CD14-positive monocyte (primary cell): ENCODE measurements at places on chromosomes 2 and 18. TPM values are rescaled to one million over a fixed set of nuclear protein-coding genes. Genes with fewer than 3 reads are reported as not detected.

DNA sequence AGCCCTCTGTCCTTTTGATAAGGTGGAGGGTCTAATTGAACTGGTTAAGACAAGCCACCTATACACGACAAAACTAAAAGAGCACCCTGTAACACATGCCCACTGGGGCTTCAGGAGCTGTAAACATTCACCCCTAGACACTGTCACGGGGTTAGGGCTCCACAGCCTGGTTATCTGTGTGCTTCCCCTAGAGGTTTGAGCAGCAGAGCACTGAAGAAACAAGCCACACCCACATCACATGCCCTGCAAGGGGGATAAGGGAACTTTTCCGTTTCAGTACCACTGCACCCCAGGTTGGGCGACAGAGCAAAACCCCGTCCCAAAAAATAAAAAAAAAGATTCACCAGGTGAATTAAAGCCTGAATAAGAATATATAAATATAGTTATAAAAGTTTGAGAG, 913.7 kb upstream of the ACVR2A start:
- DNase-seq, result no peak
- H3K4me3 ChIP-seq, result no peak overlapping the region
- H3K27me3 ChIP-seq, result no peaks in the 10 kb centered on the region
- H3K4me1 ChIP-seq, result no peaks in the 10 kb centered on the region

GRCh38 chr2:119682578-119682977, 3.6 kb downstream of the TMEM177 start:
- H3K27me3 ChIP-seq, result no peaks in the 10 kb centered on the region
- no peak for DNase-seq
- H3K4me3 ChIP-seq, result no peak overlapping the region
- peaks cover 17% of the 10 kb centered on the region for H3K4me1 ChIP-seq
- peaks cover 6% of the 10 kb centered on the region for H3K36me3 ChIP-seq

- no peak overlapping the region for H3K27ac ChIP-seq
- no peaks in the 10 kb centered on the region for H3K4me1 ChIP-seq
- no peaks in the 10 kb centered on the region for H3K27me3 ChIP-seq
- no peaks in the 10 kb centered on the region for H3K36me3 ChIP-seq
Measured at GRCh38 chr2:23550553-23550952, 165.6 kb downstream of the KLHL29 start.

GRCh38 chr2:57160976-57161375, 885.6 kb upstream of the VRK2 start:
- no peaks in the 10 kb centered on the region for H3K36me3 ChIP-seq
- H3K27me3 ChIP-seq, result no peaks in the 10 kb centered on the region
- no peak overlapping the region for H3K27ac ChIP-seq
- no peak for DNase-seq
- H3K4me3 ChIP-seq, result no peak overlapping the region

GRCh38 chr2:10773821-10774341, 38.7 kb downstream of the PDIA6 start:
- no peak for DNase-seq
- H3K27me3 ChIP-seq, result no peaks in the 10 kb centered on the region
- H3K4me3 ChIP-seq, result no peak overlapping the region

GRCh38 chr18:58861861-58862301, 2.8 kb upstream of the ZNF532 start:
- peaks cover 26% of the 10 kb centered on the region for H3K27me3 ChIP-seq
- H3K36me3 ChIP-seq, result no peaks in the 10 kb centered on the region
- no peak overlapping the region for H3K27ac ChIP-seq
- DNase-seq, result no peak
- no peak overlapping the region for H3K4me3 ChIP-seq

DNA sequence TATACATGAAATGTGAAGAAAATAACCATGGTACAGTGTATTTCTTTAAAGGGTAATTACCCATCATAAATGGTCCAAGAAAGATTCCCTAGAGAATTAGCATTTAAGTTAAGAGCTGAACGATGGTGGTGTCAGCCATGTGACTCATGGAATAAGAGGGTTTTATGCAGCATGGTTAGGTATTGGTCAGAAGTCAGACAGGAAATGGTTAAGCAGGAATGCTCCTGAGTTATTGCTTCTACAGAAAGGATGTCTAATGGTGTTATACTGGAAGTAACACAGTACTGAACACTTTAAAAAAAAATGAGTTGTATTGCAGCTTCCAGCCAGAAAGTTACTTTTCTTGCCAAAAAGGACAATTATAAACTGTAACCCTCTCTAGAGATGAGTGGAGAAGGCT, 72.7 kb upstream of the UBE2E3 start:
- no peak overlapping the region for H3K27ac ChIP-seq
- H3K27me3 ChIP-seq, result no peaks in the 10 kb centered on the region

- H3K4me1 ChIP-seq, result no peaks in the 10 kb centered on the region
- no peaks in the 10 kb centered on the region for H3K36me3 ChIP-seq
- no peak overlapping the region for H3K4me3 ChIP-seq
- H3K27me3 ChIP-seq, result no peaks in the 10 kb centered on the region
- H3K27ac ChIP-seq, result no peak overlapping the region
Measured at GRCh38 chr2:220504938-220505503, 877.6 kb downstream of the SLC4A3 start.

GRCh38 chr18:54090856-54091255, 133.6 kb downstream of the MBD2 start:
- H3K27me3 ChIP-seq, result peaks cover 25% of the 10 kb centered on the region
- DNase-seq, result no peak
- no peak overlapping the region for H3K27ac ChIP-seq
- H3K36me3 ChIP-seq, result no peaks in the 10 kb centered on the region

GRCh38 chr18:76429262-76430126, 65.5 kb downstream of the ZNF516 start:
- DNase-seq, result no peak
- H3K36me3 ChIP-seq, result peaks cover 27% of the 10 kb centered on the region
- H3K27ac ChIP-seq, result no peak overlapping the region
- peaks cover 5% of the 10 kb centered on the region for H3K4me1 ChIP-seq
- H3K4me3 ChIP-seq, result no peak overlapping the region
- H3K27me3 ChIP-seq, result no peaks in the 10 kb centered on the region

DNA sequence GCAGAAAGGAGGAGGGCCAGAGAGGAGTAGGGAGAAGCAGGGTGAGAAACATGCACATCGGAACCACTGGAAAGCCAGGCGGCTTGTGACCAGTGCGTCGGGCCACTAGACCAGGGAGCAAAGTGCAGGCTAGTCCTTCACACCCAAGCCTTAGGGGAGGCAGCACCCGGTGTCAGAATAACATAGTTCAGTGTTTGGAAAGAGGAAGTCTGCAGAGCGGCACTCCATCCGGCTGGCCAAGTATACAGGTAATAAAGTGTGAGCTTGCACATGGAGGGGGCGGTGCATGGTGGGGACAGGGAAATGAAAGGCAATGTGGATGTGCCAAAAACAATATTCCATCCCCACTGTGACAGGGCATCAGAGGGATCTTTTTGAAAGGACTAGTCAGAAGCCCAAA, 69.7 kb downstream of the ZNF521 start:
- no peaks in the 10 kb centered on the region for H3K27me3 ChIP-seq
- H3K36me3 ChIP-seq, result no peaks in the 10 kb centered on the region
- H3K4me3 ChIP-seq, result no peak overlapping the region
- peaks cover 11% of the 10 kb centered on the region for H3K4me1 ChIP-seq

DNA sequence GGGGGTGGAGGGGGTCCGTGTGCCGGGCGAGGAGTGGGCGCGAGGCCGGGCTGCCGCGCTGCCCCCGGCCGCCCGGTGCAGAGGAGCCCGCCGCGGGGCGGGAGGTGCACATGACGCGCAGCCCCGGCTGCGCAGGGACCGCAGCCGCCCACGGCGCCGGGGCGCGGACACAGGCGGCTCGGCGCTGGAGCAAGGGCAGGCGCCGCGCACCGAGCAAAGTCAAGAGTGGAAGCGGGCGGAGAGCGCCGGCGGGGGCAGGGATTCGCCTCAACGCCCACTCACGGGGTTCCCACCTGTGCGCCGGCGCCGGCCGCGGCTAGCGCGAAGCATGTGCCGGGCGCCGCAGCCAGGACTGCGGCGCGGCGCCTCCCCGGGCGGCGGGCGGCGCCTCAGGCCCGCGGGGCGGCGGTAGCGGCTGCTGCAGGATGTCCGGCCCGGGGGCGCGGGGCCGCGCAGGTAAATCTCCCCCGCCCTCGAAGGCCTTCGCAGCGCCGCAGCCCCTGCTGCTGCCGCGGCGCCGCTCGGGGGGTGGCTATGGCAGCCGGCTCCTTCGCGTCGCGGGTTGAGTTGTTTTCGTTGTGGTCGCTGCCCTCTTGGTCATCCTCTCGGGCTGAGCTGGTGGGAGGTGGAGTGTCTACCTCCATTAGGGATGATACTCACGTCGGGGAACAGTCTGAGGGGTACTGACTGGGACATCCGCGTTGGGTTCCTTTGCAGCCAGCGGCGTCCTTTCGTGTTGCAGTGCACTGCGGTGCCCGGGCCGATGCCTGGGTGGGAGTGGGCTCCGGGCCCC, 216.3 kb upstream of the DTNA start:
- peaks cover 53% of the 10 kb centered on the region for H3K27me3 ChIP-seq
- H3K4me1 ChIP-seq, result peaks cover 12% of the 10 kb centered on the region
- H3K27ac ChIP-seq, result no peak overlapping the region
- H3K4me3 ChIP-seq, result peak overlapping the region; percentile 26

DNA sequence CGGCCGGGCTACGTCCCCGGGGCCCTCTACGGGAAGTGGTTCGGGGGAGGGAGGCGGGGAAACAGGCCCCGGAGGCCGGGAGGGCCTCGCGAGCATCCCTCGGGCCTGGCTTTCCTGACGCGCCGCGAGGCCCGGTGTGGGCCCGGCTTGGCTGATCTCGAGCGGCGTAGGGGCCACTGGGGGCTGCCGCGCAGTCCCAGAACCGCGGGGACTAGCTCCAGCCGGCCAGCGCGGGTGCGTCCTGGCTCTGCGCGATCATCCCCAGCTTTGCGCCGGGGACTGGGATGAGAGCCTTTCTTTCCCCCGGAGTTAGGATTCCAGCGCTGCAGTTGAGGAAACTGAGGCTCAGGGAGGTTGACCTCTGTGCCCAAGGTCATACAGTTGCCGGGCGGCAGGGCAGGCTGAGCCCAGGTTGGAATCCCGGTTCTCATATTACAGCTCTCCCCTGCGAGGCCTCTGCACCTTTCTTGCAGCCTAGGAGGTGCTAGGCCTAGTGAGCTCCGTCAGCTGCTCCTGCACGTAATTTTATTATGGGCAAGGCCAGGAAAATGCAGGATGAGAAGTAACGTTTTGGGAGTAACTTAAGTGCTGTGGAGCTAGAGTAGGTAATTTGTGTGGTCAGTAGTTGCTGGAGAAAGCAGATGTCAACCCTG, 501 bp downstream of the LPIN1 start:
- no peaks in the 10 kb centered on the region for H3K27me3 ChIP-seq
- H3K4me3 ChIP-seq, result peak overlapping the region; percentile 44
- no peaks in the 10 kb centered on the region for H3K36me3 ChIP-seq
- peak overlapping the region; percentile 72 for H3K27ac ChIP-seq
- peaks cover 61% of the 10 kb centered on the region for H3K4me1 ChIP-seq

GRCh38 chr2:6352247-6352646, 513.5 kb downstream of the CMPK2 start:
- H3K4me3 ChIP-seq, result no peak overlapping the region
- H3K27ac ChIP-seq, result no peak overlapping the region
- no peaks in the 10 kb centered on the region for H3K36me3 ChIP-seq
- no peaks in the 10 kb centered on the region for H3K27me3 ChIP-seq
- DNase-seq, result no peak

- DNase-seq, result peak; percentile 81
- H3K4me1 ChIP-seq, result peaks cover 12% of the 10 kb centered on the region
- no peaks in the 10 kb centered on the region for H3K36me3 ChIP-seq
- no peak overlapping the region for H3K4me3 ChIP-seq
- H3K27ac ChIP-seq, result no peak overlapping the region
Measured at GRCh38 chr2:29309090-29310029, 194.1 kb downstream of the CLIP4 start.

- H3K4me3 ChIP-seq, result no peak overlapping the region
- H3K4me1 ChIP-seq, result no peaks in the 10 kb centered on the region
- DNase-seq, result no peak
- H3K27me3 ChIP-seq, result no peaks in the 10 kb centered on the region
Measured at GRCh38 chr2:73822276-73822675, 6.5 kb upstream of the STAMBP start.

DNA sequence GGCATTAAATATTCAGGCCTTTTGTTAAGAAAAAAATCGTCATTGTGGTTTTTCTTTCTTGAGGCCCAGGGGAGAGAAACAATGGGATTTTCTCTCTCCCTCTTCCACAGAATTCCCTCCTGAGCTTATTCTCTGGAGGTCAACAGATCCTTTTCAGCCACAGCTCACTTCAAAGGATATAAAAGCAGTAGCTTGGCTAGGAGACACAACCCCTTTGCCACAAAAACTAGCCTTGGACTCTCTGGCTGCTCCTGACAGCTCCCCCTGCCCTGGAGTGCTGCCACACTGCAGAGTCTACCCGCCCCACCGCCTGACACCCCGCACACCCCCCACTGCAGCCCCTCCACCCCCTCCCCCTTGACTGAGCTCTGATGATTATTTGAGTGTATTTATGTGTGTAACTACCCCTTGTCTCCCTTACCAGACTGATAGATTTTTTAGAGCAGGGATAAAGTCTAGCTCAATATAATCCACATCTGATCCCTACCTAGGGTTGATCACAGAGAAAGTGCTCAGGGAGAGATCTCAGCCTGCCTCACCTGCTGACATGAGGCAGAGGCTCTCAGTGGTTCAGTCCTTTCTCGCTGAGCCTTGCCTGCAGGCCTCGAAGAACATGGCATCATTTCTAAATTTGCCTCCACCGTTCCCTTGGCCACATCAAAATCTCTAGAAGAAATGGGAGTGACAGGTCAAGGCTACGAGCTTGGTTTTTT, 132.2 kb upstream of the SP5 start:
- H3K27me3 ChIP-seq, result no peaks in the 10 kb centered on the region
- H3K4me1 ChIP-seq, result no peaks in the 10 kb centered on the region
- DNase-seq, result no peak
- H3K27ac ChIP-seq, result no peak overlapping the region
- no peak overlapping the region for H3K4me3 ChIP-seq
- H3K36me3 ChIP-seq, result no peaks in the 10 kb centered on the region

- H3K36me3 ChIP-seq, result no peaks in the 10 kb centered on the region
- no peak for DNase-seq
- H3K27ac ChIP-seq, result no peak overlapping the region
Measured at GRCh38 chr2:70340075-70340474, 38.2 kb upstream of the FAM136A start.

GRCh38 chr18:76801567-76802505, 20.5 kb upstream of the ZNF236 start:
- no peaks in the 10 kb centered on the region for H3K36me3 ChIP-seq
- peaks cover 16% of the 10 kb centered on the region for H3K27me3 ChIP-seq
- peaks cover 11% of the 10 kb centered on the region for H3K4me1 ChIP-seq
- H3K27ac ChIP-seq, result no peak overlapping the region
- DNase-seq, result peak; percentile 57
- H3K4me3 ChIP-seq, result no peak overlapping the region

Gene DNAJC27
- polyA plus RNA-seq, result 0.86 TPM

Gene SPP2
- polyA plus RNA-seq, result not detected

Gene ALK
- not detected for polyA plus RNA-seq

Gene OTOF
- polyA plus RNA-seq, result not detected

Gene ZSWIM2
- not detected for polyA plus RNA-seq

Gene NFE2L2
- 14.8 and 46.6 TPM in 2 replicates for polyA plus RNA-seq

Gene ST8SIA3
- polyA plus RNA-seq, result not detected

Gene CHRNG
- not detected for polyA plus RNA-seq

Gene EFR3B
- not detected in 2 replicates for polyA plus RNA-seq
